Hypothalamus (tissue), 51 donors: ENCODE measurements at places on chromosomes 12 and 14.

DNA sequence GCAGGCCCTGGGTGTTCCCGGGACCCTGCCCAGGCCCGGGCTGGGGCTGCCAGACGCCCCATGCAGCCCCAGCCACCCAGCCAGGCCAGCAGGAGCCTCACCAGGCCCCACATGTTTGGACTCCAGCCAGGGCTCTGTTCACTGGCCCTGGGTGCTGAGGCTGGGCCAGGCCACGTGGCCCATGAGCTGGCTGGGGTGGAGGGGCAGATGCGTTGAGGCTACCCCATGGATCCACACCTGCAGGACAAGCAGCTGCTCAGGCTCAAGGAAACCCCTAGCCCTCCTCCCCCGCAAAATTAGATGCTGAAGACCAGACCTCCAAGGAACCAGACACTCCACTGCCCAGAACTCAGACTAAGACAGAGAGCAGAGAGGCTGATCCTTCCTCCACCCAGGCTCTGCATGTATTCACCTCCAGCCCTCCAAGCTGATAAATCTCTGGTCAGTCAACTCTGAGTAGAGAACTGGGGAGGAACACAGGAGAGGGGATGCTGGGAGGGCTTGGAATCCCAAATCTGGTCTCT lies 1.6 kb downstream of the CDH24 start:
- DNase-seq: no peak

DNA sequence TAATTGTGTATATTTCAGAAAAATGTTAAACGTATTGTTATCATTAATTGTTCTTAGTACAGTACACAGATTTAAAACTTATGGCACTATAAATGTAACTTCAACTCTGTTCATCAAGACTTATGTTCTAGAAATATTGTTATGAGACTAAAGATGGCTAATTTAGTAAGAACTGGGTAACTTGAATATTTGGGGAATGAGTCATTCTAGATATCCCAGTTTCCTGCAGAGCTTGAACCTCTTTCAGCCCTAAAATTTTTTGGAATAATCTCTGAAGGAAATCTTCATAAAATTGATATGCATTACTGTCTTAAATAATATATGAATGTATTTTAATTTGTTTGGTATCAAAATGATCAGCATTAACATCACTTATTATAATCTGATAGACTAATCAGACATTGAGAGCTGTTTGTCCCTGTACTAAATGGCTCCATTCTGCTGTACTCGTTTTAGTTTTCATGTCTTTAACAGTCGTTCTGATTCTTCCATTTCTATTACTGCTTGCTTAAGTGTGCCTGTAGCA lies 87.1 kb downstream of the VEZT start:
- DNase-seq: no peak

DNA sequence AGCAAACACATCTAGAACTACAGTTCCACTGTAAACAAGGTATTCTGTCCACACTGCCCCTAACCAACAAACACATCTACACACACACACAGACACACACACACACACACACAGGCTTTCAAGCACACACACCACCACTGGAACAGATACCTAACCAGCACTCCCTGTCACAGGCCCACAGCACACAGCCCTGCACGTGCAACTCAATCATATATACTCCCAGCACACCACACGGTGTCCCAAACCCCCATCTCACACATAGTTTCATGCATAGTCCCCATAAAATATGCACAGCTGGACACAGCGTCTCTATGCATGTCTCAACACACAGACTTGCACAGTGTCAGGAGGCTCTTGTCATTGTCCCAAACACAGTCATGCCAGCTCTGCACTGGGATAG lies 27.6 kb downstream of the KRT8 start:
- no peak for DNase-seq

DNA sequence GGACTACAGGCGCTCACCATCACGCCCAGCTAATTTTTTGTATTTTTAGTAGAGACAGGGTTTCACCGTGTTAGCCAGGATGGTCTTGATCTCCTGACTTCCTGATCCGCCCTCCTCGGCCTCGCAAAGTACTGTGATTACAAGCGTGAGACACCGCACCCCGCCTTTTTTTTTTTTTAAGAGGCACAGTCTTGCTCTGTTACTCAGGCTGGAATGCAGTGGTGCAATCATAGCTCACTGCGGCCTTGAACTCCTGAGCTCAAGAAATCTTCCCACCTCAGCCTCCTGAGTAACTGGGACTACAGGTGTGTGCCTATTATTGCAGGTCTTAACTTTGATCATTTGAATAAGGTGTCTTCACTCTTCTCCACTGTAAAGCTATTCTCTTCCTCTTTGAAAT lies 5.3 kb upstream of the GLTP start:
- no peak for DNase-seq

DNA sequence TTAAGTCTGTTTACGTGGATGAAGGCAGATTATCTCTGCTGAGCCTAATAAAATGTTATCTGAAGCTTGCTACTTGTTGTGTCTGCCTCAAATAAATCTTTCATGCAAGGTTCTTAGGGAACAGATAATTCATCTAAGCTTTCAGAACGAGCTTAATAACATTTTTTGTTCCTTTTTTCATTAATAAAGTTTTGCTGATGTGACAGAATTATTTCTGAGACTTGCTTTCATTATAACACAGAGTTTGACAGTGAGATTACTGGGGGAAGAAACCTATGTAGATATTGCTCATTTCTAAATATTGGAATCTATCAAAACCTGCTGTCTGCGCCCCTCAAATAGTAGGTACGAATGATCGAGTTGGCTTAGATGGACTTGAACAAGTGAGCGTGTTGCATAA lies 948.7 kb upstream of the SEL1L start:
- DNase-seq: no peak

GRCh38 chr12:62983594-62983993 lies 48.6 kb upstream of the PPM1H start:
- DNase-seq: no peak

DNA sequence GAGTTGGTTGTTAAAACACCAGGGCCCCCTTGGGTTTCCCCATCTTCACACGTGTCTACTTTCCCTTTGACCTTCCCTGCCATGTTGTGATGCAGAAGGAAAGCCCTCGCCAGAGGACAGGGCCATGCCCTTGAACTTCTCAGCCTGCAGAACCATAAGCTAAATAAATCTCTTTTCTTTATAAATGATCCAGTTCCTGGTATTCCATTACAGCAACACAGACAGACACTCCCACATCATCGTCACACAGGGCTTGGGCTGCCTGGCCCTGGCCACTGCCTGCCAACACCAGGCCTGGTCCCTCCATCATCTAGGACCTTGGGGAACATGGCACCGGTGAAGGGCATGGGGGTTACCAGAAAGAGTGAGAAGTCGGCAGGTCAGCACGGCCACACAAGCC lies 84.8 kb downstream of the DPF3 start:
- no peak for DNase-seq

DNA sequence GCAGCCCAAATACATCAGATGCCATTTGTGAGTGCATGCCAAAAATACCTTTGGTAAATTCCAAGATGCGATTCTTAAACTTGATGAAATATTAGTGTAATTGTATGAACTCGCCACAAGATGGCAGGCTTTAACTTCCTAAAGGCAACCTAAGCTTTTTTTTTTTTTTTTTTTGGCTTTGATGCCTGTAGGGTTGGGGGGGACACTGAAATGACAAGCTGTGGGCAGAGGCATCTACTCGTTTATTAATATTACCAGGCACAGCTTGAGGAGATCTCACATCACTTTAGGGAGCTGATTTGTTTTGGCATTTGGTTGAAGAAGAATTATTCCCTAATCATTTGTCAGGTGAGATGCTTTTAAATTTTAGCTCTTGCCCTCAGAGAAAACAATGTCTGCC lies 126.7 kb upstream of the CCDC196 start:
- no peak for DNase-seq

GRCh38 chr12:108046135-108046534 lies 83.0 kb upstream of the WSCD2 start:
- DNase-seq: no peak

DNA sequence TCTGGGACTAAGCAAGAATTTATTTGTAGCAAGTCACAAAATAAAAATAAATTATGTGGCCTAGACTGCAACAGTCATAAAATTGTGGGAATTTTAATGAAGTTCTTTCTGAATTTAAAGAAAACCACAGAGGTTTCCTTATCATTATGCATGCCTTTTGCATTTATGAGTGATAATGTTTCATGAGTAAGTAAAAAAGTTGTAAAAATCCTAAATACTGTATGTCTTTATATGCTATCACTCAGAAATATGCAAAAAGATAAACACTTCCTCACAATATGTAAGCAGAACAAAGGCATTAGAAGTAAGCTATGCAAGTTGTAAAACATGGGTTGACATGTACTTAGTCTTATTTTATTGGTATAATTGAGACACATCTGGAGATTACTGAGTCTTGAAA lies 239.4 kb upstream of the PDE3A start:
- no peak for DNase-seq

GRCh38 chr12:62660756-62661155 lies 194.1 kb downstream of the MON2 start:
- DNase-seq: no peak

- no peak for DNase-seq
Measured at GRCh38 chr14:68784226-68784910, 8.5 kb downstream of the ZFP36L1 start.

- DNase-seq: no peak
Measured at GRCh38 chr14:89242652-89243279, 174.3 kb downstream of the FOXN3 start.

GRCh38 chr14:49640540-49641417 lies 5.7 kb upstream of the DNAAF2 start:
- DNase-seq: no peak

DNA sequence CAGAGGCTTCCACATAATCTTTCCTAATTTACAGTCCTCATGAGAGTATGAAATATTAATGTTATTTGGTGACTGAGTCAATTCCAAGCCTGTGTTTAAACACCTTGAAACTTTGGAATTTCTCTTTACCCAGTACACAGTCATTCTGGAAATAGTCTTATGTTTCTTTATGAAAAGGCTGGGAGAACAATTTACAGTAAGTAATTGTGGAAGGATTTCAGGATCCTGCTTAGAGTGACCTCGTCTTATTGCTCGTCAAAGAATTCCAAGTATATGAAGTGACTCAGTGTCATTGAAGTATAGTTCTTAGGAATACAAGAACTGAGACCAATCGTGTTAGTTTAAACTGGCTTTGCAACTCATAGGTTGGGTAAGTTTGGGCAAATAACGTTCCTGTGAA lies 634.2 kb downstream of the SLC16A7 start:
- DNase-seq: no peak

- no peak for DNase-seq
Measured at GRCh38 chr14:92459950-92460421, 53.6 kb upstream of the RIN3 start.

DNA sequence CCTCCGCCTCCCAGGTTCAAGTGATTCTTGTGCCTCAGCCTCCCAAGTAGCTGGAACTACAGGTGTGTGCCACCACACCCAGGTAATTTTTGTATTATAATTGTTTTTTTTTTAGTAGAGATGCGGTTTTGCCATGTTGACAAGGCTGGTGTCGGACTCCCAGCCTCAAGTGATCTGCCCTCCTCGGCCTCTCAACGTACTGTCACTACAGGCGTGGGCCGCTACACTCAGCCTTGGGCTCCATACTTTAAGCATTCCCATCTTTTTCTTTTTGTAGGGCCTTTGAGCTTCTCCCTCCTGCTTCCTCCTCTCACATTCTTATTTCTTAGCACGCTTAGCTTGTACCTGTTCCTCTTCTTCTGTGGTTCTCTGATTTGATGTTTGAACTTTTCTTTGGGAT lies 62.8 kb downstream of the SERPINA3 start:
- no peak for DNase-seq

DNA sequence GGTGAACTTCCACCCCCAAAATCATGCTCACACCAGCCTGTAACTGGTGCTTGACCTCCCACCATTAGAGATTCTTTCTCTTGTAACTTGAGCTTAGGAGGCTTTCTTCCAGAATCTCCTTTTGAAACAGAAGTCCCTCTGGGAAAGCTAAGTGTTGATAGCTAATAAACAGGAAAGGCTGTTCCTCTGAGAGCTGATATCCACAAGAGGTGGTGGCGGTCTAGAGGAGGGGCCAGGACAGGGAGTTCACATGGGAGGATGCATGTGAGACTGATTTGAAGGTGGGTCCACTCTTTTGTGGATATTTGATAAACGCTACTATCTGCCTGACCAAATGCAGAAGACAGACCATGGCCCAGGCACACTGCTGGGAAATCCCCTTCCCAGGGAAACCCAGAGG lies 10.2 kb upstream of the PRMT8 start:
- DNase-seq: no peak

DNA sequence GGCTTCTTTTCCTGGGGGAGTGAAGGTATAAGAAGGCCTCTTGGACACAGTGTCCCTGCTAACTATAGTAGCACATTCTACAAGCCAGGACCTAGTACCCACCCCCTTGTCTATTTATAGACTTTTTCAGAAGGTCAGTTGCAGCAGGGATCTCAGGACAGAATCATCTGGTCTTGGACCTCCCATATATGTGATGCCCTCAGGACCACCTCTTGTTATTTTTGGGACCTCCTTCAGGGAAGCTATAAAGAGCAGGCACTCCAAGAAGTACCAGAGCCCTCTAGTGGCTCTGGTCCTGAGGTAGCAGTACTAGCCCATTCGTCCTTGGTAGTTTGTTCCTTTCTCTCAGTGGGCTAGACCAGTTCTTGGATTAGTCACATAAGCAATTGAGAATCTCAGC lies 4.3 kb downstream of the COQ10A start:
- no peak for DNase-seq

- no peak for DNase-seq
Measured at GRCh38 chr14:66507181-66507721, 696 bp upstream of the GPHN start.

- DNase-seq: no peak
Measured at GRCh38 chr14:56129933-56130332, 11.7 kb downstream of the PELI2 start.

- peak; percentile 54 for DNase-seq
Measured at GRCh38 chr12:21656905-21657325, 727 bp downstream of the LDHB start.

DNA sequence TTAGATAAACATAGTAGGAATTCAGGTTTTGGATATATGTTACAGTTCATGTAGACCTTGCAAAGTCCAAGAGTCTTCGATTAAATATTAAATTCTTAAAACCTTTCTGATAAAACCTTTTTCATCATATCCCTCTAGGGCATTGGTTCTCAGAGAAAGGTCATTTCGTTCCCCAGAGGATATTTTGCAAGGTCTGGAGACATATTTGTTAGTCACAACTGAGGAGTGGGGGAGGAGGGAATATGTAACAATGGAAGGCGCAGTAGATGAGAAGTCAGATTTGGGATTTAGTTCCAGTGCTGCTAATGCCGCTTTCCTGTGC lies 5.3 kb downstream of the TMEM253 start:
- no peak for DNase-seq

DNA sequence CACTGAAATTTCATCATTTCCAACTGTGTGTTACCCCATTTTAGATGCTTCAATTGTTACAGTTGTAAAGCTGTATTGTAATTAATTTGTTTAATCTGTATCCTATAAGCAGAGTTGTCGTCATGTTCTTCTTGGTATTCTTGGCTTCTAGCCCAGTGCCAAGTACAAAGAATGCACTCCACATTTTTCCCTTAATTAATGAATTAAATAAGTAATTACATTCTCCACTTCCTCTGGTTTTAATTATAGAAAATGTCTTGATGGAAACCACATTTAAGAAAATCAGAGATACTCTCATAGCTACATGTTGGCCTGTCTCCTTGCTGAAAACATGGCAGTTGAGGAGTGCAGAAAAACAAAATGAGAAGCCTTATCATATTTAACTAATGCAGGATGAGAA lies 746 bp downstream of the DNAI7 start:
- DNase-seq: no peak

- DNase-seq: no peak
Measured at GRCh38 chr12:73677520-73678291, 859.9 kb upstream of the ATXN7L3B start.
